Prostate gland (tissue), 2 donors: ENCODE measurements at places on chromosomes 5 and 9.

DNA sequence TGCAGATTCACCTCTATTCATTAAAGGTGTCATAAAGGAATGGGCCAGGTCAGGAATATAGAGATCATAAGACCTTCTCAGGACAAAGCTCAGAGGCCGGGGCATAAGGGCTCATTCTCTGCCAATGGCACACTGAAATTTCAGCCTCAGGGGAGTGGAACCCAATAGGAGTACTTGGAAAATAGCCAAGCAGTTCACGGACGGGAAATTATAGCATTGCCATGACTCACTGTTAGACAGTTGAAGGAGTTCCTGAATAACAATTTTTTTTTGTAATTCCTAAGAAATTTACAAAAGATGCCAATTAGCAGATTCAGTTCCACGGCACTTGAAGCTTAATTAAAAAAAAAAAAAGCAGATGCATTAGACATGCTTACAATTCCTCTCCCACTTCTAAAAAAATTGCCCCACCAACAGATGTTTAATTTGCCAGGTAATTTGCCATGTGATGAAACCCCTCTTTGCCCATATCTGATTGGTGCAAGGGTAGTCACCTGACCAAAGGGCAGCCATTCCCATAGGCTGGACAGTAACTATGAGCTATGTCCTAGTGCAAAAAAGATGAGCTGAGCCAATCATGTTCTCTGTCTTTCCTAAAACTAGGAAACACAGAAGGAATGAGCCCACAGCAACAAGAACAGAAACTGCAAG is 58.6 kb downstream of the PTCD2 start:
- no peak for DNase-seq

DNA sequence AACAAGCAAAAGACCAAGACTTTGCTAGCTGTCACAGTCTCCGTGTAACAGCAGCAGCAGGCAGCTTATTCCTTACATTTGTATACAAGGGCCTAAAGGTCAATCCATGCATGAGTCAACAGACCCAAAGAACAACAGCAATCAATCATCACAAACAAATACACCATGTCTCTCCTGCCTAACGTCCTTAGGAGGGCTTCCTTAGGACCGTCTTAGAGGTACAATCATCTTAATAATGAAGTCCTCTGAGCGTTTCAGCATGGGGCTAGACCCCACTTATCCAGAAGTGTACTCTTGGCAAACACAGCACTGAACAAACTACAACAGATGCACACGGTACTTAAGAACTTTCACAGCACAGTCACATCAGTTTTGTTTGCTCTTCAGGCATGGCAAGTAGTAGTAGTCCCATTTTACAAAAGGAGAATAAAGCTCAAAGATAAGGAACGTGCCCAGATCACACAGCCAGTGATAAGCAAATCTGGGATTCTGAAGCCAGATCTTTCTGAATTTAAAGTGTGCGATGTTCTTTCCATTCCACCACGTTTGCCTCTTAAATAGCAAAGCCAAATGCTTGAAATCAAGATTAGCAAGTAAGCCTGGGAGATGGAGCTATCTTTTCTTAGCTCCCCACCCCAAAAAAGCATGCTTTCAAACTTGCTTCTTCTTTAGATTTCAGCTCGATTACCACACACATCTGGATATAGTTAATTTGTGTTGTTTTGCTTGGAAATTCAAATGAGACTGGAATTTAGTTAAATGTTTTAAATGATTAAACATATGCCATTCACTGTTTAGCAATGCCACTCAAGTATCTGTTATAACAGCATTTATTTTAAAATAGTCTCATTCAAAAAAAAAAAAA is 24.2 kb downstream of the PSMB7 start:
- no peak for DNase-seq

DNA sequence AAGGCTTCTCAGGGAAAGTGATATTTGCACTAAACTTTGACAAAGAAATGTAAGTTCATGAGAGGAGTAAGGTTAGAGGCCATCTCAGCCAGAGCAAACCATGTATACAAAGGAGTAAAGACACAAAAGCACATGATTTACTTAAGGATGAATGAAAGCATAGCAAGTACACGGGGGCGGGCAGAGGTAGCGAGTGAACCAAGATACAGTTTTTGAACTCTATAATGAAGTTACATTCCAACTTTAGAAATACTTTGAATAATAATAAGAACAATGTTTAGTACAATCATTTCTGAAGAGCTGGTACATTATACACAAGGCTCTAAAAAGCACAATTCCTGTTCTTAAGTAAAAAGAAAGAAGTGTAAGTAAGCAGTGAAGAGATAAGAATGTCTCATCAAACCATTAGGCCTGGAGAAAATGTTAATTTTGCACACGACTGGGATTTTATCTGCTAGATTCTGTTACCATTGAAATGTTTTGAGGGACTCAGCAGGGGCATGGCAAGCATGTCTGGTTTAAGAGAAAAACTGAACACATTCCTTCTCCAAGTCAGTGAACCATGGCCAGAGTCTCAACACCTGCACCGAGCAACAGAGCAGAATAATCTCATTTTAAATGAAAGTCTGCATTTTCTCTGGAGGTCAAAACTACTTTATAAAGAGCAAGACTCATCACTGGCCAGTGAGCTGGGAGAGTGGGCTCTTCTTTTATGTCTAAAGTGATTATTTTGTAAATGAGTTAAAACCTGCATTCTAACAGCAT is 147.6 kb upstream of the TRPM3 start:
- no peak for DNase-seq

GRCh38 chr9:14311956-14312685 is 1.8 kb downstream of the NFIB start:
- DNase-seq, result no peak

DNA sequence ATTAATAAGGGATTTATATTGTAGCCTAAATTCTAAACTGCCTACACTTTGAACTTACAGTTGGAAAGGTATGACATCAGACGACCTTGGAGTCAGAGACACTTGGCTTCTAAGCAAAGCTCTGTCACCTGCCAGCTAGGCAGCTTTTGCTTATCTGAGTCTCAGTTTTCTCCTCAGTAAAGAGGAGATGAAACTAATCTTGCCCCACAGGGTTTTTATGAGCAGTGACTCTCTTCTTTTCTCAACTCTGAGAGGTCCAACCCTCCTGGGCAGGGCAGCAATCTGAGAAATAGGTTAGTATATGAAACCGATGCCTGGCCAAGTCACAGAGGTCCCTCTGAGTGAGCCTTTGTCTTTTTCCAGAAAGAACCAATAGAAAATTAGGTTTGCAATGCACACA is 53.9 kb downstream of the WDR36 start:
- DNase-seq, result no peak

- no peak for DNase-seq
Measured at GRCh38 chr9:131402073-131402472, 8.2 kb downstream of the PRRC2B start.

DNA sequence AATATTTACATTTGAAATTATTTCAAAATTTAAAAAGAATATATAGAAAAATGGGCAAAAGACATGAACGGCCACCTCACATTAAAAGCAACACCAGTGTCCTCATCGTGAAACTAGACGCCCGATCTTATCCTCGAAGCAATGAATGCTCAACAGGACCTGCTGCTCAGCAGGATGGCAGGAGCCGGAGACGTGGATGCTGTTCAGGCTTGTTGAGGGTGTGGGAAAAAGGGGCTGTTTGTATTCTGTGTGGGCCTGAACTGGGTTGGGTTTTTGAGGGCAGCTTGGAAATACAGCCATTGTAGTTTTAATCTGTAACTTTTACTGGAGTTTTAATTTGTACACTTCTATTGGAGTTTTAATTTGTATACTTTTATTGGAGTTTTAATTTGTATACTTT is 20.3 kb downstream of the EXOC3 start:
- DNase-seq, result no peak

DNA sequence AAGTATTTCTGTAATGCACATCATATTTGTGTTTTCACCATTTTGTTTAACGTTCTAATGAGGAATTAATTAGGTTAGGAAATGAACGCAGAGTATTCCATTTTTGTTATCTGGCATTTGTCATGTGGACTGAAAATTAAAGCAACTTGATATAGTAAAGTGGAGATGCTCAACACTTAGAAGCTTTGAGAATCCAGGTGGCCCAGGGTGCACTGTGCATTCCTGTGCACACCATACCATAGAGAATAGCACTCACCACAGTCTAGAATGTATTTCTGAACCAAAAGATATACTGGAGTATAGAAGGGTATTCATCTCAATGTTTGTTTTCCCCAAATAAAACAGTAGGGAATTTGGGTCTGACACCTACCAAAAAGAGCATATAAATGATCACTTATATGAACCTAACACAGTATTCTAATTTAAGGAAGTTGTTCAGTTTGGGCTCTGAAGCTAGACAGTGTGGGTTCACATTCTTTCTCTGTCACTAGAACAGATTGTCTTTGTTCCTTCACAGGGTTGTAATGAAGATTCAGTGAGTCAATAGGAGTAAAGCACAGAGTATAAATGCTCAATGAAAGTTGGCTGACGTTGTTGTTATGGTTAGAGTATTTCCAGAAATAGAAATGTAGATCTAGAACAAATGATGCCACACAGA is 125.6 kb upstream of the DMRT1 start:
- DNase-seq, result peak; percentile 32

- no peak for DNase-seq
Measured at GRCh38 chr5:154419236-154419635, 26.6 kb upstream of the SAP30L start.

- DNase-seq, result no peak
Measured at GRCh38 chr5:175471628-175472027, 6.7 kb upstream of the SFXN1 start.

DNA sequence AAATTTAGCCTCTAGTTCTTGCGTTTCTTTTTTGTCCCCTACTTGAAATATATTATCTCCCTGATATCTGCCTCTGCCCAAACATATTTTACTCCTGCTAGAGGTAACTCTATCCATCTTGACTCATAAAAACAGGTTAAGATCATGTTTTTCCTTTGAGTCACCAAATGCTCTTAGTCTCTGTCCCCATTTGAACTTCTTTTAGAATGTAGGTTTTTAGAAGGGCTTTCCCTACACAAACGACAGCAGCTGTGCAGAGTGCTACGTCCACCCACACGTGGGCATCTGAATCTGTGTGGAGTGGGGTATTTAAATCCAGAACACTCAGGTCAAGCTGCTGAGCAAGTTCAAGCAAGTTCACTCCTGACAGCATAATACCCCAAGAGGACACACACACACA is 2.2 kb downstream of the HSD17B3 start:
- DNase-seq, result no peak

DNA sequence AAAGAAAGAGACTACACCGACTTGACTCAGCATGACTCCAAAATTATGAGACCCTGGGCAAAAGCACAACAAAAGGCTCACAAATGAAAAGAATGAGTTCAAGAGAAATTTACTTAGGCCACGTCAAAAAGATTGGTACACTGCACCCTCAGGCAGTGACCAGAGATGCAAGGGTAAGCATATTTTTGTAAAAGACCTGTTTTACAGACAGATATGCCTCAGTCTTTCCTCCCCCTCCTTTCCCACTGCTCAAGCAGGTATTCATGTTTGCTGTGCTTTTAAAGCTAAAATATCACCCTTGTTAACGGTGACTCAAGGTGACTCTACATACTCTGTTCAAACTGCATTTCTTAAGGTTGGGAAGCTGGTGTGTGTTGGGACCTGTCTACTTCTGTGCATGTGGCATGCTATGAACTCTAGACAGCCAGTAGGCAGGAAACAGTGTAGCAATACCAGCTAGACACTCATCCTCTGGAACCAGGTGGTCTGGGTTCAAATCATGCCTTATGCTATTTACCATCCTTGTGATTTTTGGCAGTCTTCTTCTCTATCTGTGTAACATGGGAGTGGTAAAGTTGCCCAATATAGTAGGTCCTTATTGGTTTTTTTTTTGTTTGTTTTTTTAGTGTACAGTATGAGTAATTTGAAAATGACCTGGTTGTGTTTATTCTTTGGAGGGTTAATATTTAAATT is 98.7 kb downstream of the TLE4 start:
- DNase-seq, result no peak

DNA sequence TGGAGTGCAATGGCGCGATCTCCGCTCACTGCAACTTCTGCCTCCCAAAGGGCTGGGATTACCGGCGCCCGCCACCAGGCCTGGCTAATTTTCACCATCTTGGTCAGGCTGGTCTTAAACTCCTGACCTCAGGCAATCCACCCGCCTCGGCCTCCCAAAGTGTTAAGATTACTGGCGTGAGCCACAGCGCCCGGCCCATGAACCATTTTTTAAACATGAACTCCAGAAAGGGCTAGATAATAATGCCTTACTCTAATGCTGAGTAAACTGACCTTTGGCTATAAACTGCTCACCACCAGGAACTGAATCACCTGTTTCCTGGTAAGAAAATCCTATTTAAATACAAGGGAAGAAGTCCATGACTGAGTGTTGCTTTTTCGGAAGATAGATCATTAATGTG is 23.2 kb upstream of the DAB2 start:
- DNase-seq, result no peak

GRCh38 chr9:35687972-35688557 is 1.7 kb downstream of the TPM2 start:
- no peak for DNase-seq

- no peak for DNase-seq
Measured at GRCh38 chr5:28344836-28345433, 1306.5 kb upstream of the CDH9 start.

- peak; percentile 9 for DNase-seq
Measured at GRCh38 chr9:35490155-35490909, 421 bp downstream of the RUSC2 start.

GRCh38 chr9:119009249-119009648 is 360.0 kb downstream of the BRINP1 start:
- DNase-seq, result no peak

DNA sequence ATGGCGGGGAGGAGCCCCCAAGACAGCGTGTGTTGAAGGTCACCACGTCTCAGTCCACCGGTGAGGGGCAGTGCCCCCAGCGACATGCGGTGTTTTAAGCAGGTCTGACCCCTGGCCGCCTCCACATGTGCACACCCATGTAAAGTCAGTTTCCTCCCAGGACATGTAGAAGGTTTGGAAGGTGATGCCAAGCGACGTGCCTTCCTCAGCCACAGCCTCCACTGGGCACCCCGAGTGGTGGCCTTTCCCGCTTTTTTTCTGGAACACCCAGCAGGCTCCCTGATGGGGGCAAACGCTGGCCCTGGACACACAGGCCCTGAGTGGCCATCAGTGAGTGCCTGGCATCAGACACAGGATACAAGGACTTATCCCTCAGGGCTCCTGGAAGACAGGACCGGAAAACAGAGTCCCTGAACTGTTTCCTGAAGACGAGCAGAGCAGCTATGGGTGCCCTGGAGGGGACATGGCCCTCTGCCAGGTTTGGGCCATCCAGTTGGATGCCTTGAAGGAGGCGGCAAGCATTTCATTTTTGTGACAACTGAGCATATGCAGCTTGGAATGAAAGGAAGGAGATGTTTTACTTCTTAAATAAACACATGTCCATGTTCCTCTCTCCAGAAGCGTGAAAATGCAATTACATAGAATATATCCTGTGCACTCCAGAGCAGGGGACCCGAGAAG is 275.8 kb upstream of the IRX2 start:
- no peak for DNase-seq
